ENCODE measurements at places on chromosomes 4 and X. TPM values are rescaled to one million over a fixed set of nuclear protein-coding genes. Genes with fewer than 3 reads are reported as not detected.

GRCh38 chr4:122894827-122895226 lies 27.6 kb downstream of the NUDT6 start:
- no peak for DNase-seq

FAM47E gene
- polyA plus RNA-seq = 0.28 TPM

DNA sequence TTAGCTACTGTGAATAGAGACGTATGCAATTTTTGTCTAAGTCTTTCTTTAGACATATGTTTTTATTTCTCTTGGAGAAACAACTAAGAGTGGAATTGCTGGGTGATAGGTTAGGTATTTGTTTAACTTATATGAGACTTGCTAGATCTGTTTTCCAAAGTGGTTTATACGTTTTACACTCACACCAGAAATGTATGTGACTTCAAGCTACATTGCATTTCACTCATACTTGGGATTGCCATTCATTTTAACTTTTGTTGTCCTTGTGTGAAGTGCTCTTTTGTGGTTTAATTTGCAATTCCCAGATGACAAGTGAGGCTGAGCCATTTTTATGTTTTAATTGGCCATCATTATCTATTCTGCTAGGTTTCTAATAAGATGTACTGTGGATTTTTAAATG lies 817.2 kb downstream of the GLUD2 start:
- no peak for DNase-seq

PABPC4L gene
- polyA plus RNA-seq = 0.18 TPM

DNA sequence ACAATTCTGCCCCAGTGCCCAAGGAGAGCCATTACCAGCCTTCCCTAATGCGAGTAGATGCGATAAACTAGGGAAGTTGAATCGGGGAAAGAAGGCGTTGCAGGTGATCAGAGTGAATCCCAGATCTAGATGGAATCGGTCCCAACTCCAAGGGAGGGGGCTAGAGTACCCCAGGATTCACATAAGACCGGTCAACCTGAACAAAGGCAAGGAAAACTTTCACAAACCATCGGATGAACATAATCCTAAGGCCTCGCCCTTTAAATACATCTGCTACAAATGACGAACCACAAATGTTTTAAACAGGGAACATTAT lies 11.2 kb upstream of the ZCCHC13 start:
- DNase-seq = no peak

- no peak for DNase-seq
Measured at GRCh38 chrX:78838709-78839108, 91.2 kb downstream of the LPAR4 start.

DNA sequence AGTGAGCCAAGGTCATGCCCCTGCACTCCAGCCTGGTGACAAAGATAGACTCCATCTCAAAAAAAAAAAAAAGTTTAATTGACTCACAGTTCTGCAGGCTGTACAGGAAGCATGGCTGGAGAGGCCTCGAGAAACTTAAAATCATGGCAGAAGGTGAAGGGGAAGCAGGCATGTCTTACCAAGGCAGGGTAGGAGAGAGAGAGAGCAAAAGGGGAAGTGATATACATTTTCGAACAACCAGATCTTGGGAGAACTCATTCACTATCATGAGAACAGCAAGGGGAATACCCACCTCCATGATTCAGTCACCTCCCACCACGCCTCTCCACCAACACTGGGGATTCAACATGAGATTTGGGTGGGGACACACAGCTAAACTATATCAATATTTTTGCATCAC lies 315.2 kb upstream of the HTR2C start:
- DNase-seq = no peak

ANK2 gene
- 0.06 TPM for polyA plus RNA-seq

DNA sequence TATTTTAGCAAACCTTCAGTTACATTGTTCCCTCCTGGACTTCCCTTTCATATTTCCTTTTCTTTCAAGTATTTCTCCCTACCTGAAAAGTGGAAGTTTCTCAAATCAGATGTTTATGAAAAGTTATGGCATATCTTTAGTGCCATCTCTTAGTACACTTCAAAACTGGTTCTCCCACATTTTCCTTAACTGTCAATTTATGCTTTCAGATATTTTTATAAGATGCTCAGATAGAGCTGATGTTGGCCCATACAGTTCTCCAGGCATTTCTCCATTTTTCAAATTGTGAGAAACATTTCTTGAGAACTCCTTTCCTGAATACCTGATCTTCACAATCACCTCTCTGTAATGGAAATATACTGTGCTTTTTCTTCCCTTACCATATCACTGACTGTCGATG lies 32.5 kb upstream of the AP1AR start:
- no peak for DNase-seq

DNA sequence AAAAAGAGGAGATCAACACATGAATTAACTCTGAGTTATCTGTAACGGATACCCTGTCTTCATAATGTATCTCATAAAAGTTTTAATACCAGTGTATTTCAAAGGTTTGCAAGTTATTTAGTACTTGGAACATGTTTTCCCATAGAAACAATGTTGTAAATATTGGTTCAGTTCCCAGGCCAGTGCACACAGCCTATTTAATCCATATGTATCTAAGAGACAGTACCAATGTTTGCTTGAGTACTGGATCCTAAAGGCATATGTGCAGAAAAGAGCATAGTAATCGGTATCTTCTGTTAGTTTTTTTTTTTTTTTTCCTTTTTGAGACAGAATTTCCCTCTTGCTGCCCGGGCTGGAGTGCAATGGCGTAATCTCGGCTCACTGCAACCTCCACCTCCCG lies 46.1 kb downstream of the SLIT2 start:
- no peak for DNase-seq

HELT gene
- polyA plus RNA-seq = not detected

NALF2 gene
- 3.0 TPM for polyA plus RNA-seq

DNA sequence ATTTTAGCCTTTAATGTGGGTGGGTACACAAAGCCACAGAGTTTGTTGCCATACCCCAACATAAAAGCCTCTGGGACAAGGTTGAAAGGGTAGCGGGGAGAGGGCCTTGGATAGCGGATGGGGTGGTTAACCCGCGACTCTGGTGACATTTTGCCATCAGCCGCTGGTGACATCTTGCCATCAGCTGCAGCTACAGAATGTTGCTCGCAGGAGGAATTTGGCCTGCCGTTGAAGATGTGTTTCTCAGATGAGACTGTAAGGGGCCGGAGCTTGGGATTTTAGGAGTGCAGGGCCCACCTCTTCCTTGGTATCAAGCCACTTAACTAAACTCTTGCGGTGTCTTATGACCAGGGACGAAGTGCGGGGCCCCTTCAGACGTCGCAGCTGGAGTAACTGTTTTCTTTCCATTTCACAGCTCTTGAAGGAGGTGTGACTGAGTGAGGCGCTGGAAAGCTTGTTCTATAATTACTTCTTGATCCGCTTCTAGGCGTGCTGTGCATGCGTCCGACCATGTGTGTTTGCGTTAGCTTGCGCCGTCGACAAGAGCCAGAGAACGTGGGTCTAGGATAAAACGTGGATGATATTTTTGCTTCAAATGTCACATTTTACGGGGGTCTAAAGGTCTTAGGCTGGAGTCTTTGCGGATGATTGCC lies 820 bp upstream of the RASL11B start:
- DNase-seq = no peak

- DNase-seq = no peak
Measured at GRCh38 chr4:5084911-5085475, 33.7 kb downstream of the STK32B start.

GRCh38 chr4:41111791-41112190 lies 102.6 kb downstream of the APBB2 start:
- no peak for DNase-seq

DNA sequence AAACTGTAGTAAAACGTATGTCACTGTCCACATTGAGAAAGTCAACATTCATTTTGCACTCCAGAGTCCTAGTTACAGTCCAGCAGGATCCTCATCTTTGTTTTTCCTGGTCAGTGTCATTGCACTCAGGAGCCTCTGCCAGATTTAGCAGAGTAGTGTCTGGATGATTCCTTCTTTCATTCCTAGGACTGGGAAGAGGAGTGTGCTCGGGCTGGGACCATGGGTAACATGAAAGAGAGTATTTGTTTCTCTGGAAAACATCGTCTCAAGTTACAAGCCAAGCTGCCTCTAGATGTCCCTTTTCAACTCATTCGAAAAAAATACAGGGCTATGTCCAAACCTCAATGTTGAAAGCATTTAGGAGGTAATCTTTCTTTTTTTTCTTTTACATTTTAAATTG lies 69.9 kb upstream of the TNIP3 start:
- no peak for DNase-seq

DNA sequence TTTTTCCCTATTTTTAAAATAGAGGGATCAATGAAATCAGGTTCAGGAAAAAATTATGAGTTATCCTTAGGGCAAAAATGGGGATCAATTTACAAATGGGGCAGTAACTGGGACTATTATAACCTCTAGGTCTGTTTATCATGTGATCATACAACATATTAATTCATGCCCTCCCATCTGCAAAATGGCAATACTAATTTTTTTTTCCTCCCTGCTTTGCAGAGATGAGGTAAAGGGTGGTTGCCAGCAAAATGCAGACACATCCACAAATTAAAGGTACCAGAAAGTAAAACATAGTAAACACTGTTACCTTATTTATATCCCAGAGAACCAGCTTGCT lies 467 bp downstream of the HSD17B11 start:
- DNase-seq = no peak

DNA sequence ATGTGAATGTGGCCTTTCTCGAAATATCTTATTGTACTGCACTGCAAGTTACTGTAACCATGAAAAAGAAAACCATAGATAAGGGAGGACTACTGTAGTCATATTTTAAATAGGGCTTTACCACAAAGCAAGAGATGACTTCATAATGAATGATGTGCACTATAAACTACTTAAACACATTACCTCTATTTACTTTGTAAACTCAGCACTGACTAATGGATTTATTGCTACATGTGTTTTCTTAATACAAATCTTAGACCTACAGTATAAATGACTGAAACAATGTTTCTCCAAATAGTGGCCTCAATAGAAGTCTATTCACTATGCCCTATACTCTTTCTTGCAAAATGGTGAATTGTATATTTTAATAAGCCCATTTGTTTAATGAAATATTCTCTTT lies 61.1 kb downstream of the HDX start:
- no peak for DNase-seq

PWWP3B gene
- 0.16 TPM for polyA plus RNA-seq

- no peak for DNase-seq
Measured at GRCh38 chrX:100413229-100413628, 3.2 kb upstream of the PCDH19 start.

DNA sequence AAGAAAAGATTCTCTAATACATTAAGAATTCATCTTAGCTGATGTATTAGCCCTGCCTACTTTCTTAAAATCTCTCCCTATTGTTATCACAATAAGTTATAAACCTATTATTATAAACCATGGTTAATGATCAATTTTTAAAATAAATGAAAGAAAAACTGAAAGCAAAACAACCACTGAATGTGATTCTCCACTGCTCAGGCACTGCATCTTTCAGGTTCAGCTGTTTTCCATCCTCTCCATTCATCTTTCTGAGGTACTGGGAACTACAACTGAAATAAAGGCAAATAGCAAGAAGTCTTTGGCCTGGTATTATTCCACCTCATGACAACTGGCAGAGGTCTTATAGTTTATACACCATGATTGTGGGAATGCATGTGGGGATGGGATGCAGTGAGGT lies 798.9 kb upstream of the AADAT start:
- DNase-seq = no peak

GRCh38 chrX:21721195-21721594 lies 36.7 kb downstream of the SMPX start:
- no peak for DNase-seq

DNA sequence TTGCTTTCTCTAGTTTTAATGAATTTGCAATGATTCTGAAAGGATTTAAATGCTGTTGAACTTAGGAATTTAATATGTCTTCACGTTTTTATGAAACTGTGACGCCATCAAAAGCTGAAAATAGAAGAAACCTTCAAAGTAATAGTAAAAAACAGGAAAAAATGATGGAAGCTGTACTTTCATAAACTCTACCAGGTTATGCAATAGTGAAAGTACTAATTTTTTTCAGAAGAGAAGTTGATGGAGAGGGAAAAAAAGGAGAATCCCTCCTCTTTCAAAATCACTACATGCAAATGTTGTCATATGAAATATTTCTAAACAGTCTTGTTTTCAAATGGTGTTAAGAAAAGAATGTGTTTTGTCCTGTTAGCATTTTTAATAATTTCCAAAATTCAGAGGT lies 73.6 kb downstream of the ZNF330 start:
- no peak for DNase-seq

MORC4 gene
- 21.0 TPM for polyA plus RNA-seq

DNA sequence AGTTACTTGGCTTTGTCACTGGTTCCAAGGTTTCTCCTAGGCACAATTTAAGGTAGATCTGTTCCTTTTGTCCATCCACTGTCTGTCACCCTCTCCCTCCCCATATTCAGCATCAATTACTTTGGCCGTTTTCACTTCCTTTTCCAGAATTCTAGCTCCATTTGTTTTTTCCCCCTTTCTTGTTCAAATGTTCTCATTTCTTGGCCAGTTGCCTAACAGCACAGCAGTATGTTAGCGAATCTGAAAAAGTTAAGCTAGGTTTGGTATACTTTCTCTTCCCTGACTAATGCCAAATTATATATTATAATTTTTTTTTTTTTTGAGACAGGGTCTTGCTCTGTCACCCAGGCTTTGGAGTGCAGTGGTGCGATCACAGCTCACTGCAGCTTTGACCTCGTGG lies 409.1 kb upstream of the TEX13C start:
- DNase-seq = no peak

- no peak for DNase-seq
Measured at GRCh38 chrX:11427453-11428071, 134.3 kb downstream of the AMELX start.

DNA sequence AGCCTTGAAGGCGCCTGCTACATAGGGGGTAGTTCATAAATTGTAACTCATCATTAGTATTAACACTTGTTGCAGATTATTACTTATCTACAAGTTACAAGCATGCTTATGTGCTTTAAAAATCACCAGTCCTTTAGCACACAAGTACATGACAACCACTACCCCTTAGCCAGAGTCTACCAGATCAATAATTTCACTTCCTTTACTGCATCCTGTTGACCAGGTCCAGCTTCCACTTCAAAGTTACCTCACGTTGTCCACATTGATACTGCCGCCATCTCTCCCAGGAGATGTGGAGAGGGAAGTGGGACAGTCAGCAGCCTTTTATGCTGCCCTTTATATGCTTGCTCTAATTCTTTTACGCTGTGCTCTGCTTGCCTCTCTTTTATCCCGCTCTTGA lies 231.3 kb upstream of the CXXC4 start:
- DNase-seq = no peak

GRCh38 chrX:133857640-133858269 lies 127.6 kb downstream of the GPC3 start:
- no peak for DNase-seq

ZFX gene
- polyA plus RNA-seq = 31.8 TPM

GRCh38 chrX:149374751-149375150 lies 130.4 kb downstream of the IDS start:
- DNase-seq = no peak

DNA sequence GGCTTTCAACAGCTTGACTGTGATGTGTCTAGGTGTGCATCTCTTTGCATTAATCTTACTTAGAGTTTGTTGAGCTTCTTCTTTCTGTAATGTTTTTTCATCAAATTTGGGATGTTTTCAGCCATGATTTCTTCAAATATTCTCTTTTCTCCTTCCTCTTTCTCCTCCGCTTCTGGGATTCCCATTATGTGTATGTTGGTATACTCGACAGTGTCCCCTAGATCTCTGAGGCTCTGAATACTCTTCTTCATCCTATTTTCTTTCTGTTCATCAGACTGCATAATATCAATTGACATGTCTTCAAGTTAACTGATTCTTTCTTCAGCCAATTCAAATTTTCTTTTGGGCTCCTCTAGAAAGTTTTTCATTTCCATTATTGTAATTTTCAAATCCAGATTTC lies 25.9 kb downstream of the STPG2 start:
- DNase-seq = no peak

GRCh38 chr4:187075514-187075913 lies 351.9 kb upstream of the FAT1 start:
- no peak for DNase-seq

AREG gene
- 1,566 TPM for polyA plus RNA-seq
